ENCODE measurements at places on chromosomes 6 and 20. TPM values are rescaled to one million over a fixed set of nuclear protein-coding genes. Genes with fewer than 3 reads are reported as not detected.
A peak's percentile ranks its signal among the peaks of the same experiment; 100 is the strongest.

FLRT3 gene
- not detected for total RNA-seq

ZBTB12 gene
- total RNA-seq = 1.1 TPM

LPA gene
- total RNA-seq = not detected

HNF4A gene
- not detected for total RNA-seq

SLC22A23 gene
- total RNA-seq = 23.8 TPM

FABP7 gene
- total RNA-seq = not detected

DNA sequence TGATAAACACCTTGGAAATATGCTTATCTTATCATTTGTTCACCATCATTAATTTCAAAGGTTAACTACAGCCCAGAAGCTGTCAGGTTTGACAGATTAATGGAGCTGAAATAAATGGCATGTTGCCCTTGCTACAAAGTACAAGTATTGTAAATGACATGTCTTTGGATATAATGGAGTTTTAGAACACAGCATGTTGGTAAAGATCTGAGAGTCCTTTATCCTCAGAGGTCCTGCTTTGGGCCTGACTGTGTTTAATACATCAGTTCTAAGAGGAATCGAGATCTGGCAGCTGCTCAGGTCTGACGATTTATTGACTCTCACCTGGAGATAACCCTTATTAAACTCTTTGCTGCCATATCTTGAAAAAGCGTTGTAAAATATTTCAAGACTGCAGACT, 222.7 kb upstream of the OPRM1 start:
- no peaks in the 10 kb centered on the region for H3K4me1 ChIP-seq
- DNase-seq = no peak
- H3K4me3 ChIP-seq = no peak overlapping the region

GRCh38 chr20:4805663-4806449, 84.1 kb downstream of the PRND start:
- H3K27me3 ChIP-seq = no peaks in the 10 kb centered on the region
- H3K36me3 ChIP-seq = peaks cover 20% of the 10 kb centered on the region
- no peak overlapping the region for H3K27ac ChIP-seq
- H3K4me1 ChIP-seq = peaks cover 34% of the 10 kb centered on the region

DNA sequence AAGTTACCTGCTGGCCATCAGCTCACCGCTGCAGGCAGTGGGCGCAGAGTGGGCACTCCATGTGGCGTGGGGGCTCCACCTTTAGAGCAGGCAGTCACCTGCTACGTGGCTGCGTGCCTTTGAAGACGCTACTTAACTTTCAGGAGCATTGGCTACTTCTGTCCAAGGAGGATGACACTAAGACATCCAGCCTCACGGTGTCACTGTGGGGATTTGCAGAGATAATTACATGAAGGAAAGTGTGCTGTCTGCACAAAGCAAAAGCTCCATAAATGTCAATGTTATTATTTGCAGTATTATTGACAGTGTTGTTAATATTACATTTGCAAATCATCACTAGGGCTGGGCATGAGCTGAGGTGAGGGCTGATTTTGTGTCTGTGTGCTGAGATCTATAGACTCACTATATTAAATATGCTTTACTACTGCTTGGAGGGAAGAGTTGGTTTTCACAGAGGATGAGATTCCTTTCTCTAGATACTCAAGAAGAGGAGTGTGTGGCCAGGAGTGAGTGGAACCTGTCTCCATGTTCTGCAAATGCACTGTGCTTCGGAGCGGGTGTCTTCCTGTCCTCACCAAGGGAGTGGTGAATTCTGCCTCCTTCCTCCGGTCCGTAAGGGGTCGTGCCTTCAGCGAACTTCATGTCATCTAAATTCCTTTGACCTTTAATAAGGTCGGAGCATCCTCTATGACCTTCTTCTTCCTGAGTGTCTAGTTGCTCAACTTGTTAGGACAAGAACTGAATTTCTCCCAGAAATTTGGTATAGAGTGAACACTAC, 165.8 kb upstream of the SYNDIG1 start:
- no peak overlapping the region for H3K4me3 ChIP-seq
- no peak overlapping the region for H3K27ac ChIP-seq
- H3K36me3 ChIP-seq = no peaks in the 10 kb centered on the region
- DNase-seq = no peak

- no peak overlapping the region for H3K27ac ChIP-seq
- no peaks in the 10 kb centered on the region for H3K36me3 ChIP-seq
- peak overlapping the region; percentile 41 for H3K4me3 ChIP-seq
- H3K27me3 ChIP-seq = no peaks in the 10 kb centered on the region
- H3K4me1 ChIP-seq = peaks cover 5% of the 10 kb centered on the region
Observed at GRCh38 chr6:141562186-141562811, 570.4 kb upstream of the GJE1 start.

DNA sequence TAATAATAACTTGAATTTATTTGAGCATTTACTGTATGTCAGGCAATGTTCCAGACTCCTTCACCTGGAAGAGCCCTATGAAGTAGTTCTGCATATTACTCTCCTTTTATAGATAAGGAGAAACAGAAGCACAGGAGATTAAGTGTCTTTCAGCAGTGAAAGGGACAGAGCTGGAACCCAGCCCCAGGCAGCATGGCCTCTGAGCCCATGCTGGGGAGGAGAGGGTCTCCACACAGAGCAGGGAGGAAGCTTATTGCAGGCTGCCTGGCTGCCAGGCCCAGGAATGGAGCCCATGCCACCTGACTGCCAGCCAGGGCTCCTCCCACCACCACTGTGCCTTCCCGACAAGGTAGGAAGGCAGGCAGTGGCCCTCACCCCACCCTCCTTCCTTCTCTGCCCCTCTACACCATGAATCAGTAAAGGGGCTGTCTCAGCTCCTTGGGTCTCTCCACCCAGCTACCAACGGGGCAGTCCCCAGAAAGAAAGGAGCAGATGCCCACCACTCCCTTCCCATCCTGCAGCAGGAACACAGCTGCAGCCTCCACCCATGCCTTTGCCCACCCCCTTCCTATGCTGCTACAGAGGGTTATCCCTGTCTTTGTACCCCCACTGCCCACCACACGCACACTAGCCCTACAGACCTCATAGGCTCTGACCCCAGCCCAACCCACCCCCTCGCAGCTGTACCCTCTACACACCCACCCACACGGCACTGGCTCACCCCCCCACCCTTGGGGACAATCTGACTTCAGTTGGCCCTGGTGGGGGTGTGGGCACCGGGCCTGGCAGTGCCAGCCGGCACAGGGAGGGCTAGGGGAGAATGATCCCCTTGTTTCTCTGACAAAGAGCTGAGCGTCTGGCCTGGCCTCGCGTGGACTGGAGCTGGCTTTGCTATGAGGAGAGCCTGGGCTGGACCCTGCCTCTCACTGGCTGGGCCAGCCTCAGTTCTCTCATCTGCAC, 41.8 kb downstream of the TFEB start:
- H3K4me1 ChIP-seq = no peaks in the 10 kb centered on the region
- H3K36me3 ChIP-seq = no peaks in the 10 kb centered on the region
- H3K27ac ChIP-seq = no peak overlapping the region
- no peak overlapping the region for H3K4me3 ChIP-seq
- no peaks in the 10 kb centered on the region for H3K27me3 ChIP-seq
- DNase-seq = no peak

DNA sequence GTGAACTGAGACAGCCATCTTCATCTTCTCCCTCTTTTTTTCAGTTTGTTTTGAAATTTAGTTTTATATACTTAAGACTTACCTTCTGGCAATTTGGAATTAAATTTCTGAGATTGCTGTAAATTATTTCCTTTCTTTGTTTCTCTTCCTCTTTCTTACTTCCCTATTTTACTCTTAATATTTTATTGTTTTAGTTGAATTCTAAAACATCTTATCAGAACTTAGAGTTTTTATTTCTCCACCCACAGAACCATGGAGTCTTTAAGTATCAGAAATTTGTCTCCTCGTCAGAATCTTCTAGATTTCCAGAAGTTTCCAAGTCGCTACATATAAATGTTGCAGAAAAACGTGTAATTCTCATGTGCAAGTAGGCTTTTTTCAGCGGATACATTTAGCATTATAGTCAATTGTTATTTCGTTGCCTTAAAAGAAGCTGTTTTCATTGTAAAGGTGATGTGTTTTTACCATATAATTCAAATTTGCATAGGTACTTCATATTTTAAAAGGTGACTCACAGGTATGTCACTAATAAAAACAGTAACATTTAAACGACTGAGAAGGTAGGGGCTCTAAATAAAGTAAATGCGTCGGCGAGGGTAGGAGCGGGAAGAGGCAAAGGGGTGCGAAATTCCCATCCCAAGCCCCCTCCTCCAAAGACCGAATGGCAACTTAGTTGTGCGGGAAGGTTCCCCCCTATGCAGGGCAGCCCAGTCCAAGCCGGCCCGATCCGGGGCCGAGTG, 866 bp upstream of the MYO6 start:
- H3K4me3 ChIP-seq = peak overlapping the region; percentile 73
- H3K27me3 ChIP-seq = no peaks in the 10 kb centered on the region
- H3K4me1 ChIP-seq = no peaks in the 10 kb centered on the region

- no peak overlapping the region for H3K4me3 ChIP-seq
- no peaks in the 10 kb centered on the region for H3K4me1 ChIP-seq
- no peaks in the 10 kb centered on the region for H3K27me3 ChIP-seq
- no peaks in the 10 kb centered on the region for H3K36me3 ChIP-seq
- DNase-seq = no peak
Observed at GRCh38 chr6:53894091-53894490, 99.3 kb downstream of the LRRC1 start.

DNA sequence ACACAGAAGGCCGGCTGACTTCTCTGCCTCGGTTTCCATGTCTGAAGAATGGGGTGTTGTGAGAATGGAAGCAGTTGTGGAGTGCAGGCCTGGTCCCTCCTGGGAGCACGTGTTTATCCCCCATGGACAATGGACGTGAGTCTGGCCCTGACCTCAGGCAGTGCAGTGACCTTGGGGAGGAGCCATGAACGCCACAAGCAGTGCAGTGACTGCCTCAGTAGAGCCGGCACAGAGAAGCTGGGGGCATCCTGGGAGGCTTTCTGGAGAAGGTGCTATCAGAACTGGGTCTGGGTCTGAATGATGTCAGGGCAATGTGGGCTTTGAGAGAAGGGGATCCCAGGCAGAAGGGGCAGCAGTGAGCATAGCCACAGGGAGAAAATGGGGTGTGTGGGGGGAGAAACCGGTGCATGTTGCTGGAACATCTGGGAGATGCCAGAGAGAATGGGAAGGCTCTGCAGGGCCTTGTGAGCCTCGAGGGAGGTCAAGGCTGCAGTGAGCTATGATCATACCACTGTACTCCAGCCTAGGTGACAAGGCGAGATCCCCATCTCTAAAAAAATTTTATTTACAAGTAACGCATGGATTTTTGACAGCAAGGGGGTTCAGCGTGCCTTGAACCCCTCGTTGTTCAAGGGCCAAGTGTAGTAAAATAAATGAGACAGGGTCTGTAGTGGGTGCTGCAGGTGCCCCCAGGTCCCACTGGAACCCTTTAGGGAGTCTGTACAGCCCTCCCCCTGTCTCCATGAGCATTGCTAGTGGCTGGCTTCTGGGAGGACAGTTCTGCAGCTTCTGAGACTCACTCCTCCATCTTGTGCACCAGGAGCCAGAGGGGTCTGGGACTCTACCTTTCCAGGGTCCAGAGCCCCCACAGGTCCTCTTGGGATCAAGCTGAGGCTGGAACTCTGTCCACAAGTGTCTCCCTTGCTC, 27.0 kb upstream of the ZBP1 start:
- no peaks in the 10 kb centered on the region for H3K27me3 ChIP-seq
- DNase-seq = no peak
- H3K4me1 ChIP-seq = no peaks in the 10 kb centered on the region
- H3K4me3 ChIP-seq = no peak overlapping the region

DNA sequence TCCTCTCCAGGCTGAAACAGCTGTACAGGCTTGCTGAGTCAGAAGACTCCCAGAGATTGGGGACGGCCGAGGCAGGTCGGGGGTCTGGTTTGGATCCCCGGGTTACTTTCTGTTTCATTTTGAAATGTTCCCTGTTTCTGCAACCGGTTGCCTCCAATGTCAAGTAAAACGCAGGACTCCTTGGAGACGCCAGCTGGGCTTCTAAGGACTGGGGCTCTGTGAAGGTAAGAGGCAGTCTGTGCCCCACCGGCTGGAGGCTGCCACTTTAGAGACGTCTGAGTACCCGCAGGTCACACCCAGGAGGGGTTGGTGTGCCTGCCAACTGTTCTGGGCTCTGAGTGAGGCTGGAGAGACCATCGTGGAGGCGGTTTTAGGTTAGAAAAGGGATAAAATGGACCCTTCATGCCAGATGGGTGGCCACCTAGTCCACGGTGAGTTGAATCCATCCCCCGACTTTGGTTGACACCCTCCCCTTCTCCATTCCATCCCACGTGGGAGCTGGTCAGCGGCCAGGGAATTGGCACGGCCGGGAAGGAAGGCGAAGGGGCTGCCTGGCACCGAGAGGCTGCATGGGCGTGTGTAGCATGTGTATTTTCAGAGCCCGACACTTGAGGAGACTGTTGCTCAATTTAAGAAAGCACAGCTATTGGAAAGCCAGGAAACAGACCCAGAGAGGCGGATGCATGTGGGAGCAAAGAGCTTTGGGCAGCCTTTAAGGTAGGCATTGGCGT, 240.9 kb downstream of the PHACTR1 start:
- no peak overlapping the region for H3K27ac ChIP-seq
- H3K4me1 ChIP-seq = peaks cover 6% of the 10 kb centered on the region
- DNase-seq = peak; percentile 12

DNA sequence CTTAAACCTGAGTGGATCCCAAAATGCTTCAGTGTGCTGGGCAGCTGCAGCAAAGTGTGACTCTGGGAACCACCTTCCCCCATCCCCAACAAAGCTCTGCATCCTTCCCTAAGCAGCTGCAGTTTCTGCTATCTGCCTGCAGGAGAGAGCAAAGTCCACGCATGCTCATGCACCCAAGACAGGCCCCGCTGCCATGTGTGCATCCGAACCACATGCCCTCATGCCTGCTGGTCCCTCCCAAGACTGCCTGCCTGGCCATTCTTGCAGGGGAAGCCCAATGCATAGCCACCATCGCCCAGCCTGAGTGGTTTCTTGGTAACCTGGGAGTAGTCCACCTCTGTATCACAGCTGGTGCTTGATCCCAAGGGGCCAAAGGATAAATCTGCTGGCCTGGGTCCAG, 94.3 kb upstream of the OLIG3 start:
- no peaks in the 10 kb centered on the region for H3K36me3 ChIP-seq
- no peak overlapping the region for H3K4me3 ChIP-seq
- no peaks in the 10 kb centered on the region for H3K27me3 ChIP-seq
- H3K27ac ChIP-seq = no peak overlapping the region
- no peak for DNase-seq

DNA sequence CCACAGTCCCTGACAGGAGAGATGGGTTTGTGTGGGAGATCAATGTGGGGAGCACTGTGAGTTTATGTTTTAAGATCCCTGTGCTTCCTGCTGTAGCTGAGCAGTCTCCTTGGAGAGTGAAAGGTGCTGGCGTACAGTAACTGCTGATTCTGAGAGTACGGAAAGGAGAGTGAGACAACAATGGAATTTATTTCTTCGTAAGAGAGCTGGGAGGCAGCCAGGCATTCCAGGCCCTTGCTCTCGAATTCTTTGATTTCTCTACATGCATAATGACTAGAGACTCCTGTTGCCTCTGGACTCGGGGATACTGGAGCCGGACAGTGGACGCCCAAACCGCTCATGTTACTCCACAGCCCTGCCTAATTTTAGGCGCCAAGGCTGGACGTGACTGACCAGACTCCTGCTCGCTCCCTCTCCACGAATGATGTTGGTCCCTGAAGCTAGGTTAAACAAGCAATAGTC, 131.0 kb upstream of the PHACTR1 start:
- no peak overlapping the region for H3K27ac ChIP-seq
- no peaks in the 10 kb centered on the region for H3K36me3 ChIP-seq
- no peaks in the 10 kb centered on the region for H3K4me1 ChIP-seq
- H3K27me3 ChIP-seq = no peaks in the 10 kb centered on the region
- no peak for DNase-seq

Measured in naive thymus-derived CD4-positive, alpha-beta T cell (primary cell).